Right atrium auricular region (tissue), 2 donors: ENCODE measurements at places on chromosomes 2 and 18.

GRCh38 chr18:45267622-45268021 lies 347.7 kb upstream of the SLC14A2 start:
- DNase-seq: no peak

- no peak for DNase-seq
Measured at GRCh38 chr2:224837558-224837957, 121.4 kb upstream of the CCDC195 start.

- DNase-seq: no peak
Measured at GRCh38 chr2:203867561-203868200, at the start of gene CTLA4. Gene CTLA4 (plus strand): TSS chr2:203867771. CDS start chr2:203867943, 172 bp downstream.

GRCh38 chr2:122236152-122236874 lies 480.9 kb downstream of the TSN start:
- DNase-seq: no peak

- DNase-seq: no peak
Measured at GRCh38 chr2:174009488-174010223, 44.5 kb upstream of the SP3 start.

DNA sequence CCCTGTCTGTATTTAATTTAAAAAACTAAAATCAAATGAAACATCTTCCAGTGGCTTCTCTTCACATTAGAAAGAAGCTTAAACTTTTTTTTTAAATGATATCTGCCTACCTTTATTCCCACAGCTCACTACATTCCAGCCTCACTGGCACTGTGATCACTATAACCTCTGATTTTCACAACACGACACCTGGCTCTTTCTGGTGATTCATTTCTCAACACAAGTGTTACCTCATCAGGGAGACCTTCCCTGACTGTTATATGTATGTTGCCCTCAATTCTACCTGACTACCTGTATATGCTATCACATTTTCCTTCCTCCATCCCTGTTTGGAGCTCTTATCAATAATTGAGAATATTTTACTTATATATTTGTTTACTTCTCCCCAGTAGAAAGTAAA lies 76.6 kb downstream of the BAZ2B start:
- DNase-seq: no peak

DNA sequence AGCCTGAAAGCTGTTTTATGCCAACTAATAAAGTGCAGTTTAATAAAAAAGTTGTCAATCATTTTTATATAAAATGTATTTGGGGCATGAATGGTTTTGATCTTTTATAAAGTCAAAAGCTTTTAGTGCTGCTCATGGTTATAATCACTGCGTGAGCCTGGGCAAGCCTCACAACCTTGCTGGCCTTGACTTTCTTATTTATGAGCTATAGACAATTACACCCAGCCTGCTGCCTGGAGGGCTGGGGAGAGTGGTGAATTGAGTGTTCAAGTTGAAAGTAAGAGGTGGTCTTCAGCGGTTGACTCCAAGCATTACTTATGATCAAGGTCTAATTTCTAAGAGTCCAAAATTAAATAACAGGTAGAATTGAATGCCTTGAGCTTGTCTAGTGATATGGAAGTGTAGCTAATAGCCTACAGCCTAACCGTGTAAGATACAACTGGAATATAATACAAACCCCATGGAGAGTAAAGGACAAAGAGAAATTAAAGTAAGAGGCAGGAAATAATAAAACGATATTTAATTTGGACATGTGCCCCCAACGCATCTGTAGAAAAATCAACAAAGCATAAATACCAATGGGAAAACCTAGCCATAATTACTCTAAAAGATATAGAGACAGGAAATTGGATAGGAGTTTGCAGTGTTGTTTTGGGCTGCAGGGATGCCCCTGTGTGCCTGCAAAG lies 106.0 kb upstream of the CYP1B1 start:
- DNase-seq: no peak

DNA sequence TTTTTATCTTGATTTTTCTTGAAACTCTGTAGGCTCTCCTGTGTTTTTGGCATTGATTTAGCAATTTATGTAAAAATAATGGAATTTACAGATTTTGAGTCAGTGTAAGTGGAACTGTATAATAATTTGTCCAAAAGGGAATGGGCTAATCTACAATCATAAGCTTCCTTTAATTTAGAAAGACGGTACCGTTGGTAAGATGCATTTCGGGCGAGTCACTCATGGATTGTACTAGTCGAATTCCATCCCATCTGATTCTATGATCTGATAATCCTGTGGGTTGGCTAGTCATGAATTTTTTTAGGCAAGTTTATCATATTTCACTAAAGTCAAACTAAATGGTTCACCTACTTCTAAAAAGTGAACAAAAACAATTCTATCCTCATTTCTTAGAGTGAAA lies 133.4 kb downstream of the ZNF407 start:
- no peak for DNase-seq

DNA sequence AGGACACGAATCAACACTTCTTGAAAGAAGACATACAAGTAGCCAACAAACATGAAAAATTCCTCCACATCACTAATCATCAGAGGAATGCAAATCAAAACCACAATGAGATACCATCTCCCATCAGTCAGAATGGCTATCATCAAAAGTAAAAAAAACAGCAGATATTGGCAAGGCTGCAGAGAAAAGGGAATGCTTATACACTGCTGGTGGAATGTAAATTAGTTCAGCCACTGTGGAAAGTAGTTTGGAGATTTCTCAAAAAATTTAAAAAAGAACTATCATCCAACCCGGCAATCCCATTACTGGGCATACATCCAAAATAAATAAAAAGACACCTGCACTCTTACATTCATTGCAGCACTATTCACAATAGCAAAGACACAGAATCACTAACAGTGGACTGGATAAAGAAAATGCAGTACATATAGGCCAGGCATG lies 78.7 kb downstream of the GRB14 start:
- no peak for DNase-seq

- DNase-seq: no peak
Measured at GRCh38 chr18:25279961-25280360, 72.0 kb downstream of the ZNF521 start.

DNA sequence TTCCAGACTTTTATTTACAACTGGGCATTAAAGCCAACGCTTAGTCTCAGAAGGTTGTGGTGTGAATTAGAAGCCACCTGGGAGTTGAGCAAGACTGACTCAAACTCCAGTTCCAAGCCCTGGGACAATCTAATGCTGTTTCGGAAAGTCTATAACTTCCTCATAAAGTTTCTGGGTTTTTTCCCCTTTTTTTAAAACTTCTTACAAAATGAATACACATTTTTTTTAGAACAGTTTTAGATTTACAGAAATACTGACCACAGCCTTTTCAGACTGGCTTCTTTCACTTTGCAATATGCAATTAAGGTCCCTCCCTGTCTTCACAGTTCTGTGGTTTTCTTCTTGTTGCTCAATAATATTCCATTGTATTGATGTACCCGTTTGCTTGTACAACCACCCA lies 115.9 kb upstream of the TWIST2 start:
- DNase-seq: no peak

- no peak for DNase-seq
Measured at GRCh38 chr2:64487256-64488049, 33.5 kb downstream of the LGALSL start.

DNA sequence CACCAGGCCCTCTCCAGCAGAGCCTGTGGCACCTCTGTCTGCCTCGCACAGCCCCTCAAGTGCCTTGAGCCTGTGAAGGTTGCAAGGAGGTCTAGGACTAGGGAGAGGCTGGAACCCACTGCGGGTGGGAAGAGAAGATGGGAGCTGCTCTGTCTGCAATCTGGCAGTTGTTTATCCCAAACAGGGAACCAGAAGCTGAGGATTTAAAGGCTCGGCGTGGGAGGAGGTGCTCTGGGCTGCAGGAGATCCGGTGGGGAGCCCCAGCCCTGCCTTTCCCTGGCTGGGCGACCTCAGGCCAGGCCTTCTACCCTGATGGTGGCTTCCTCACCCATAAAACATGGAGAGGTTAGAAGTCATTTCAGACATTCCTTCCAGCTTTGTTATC lies 174.1 kb downstream of the SMAD7 start:
- DNase-seq: no peak

DNA sequence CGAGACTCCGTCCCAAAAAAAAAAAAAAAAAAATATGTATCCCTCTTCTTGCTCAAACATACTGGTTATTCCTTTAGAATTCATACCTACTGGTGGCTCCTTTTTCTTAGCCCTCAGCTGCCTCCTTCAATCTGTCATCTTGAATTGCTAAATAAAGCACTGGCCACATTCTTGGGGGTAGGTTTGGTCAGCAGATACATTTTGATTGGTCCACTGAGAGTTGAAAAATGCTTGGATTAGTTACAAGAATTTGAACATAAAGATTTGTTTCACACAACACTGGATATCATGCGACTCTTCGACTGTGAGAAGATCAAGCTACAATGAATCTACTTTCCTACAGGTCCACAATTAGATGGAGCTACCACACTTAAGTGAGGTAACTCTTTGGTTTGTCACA lies 906.1 kb upstream of the SLC39A10 start:
- no peak for DNase-seq

DNA sequence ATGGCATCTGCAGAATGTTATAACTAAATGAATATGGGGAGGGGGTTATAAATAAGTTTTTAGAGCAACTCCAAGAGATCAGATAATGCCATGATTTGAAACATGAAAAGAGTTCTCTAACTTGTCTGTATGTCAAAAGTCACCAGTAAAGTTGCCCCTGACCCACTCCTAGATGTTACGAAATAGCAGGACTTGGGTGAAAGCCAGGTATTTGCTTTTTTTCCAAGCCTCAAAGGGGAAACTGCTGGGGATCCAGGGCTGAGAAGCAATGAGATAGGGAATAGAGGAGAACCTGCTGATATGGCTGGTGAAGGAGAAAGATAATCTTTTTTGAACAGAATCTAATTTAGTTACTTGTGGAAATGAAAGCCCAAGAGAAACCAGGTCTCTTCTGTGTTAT lies 191.5 kb upstream of the CDH20 start:
- no peak for DNase-seq

GRCh38 chr2:202116691-202117090 lies 43.6 kb downstream of the KIAA2012 start:
- no peak for DNase-seq

DNA sequence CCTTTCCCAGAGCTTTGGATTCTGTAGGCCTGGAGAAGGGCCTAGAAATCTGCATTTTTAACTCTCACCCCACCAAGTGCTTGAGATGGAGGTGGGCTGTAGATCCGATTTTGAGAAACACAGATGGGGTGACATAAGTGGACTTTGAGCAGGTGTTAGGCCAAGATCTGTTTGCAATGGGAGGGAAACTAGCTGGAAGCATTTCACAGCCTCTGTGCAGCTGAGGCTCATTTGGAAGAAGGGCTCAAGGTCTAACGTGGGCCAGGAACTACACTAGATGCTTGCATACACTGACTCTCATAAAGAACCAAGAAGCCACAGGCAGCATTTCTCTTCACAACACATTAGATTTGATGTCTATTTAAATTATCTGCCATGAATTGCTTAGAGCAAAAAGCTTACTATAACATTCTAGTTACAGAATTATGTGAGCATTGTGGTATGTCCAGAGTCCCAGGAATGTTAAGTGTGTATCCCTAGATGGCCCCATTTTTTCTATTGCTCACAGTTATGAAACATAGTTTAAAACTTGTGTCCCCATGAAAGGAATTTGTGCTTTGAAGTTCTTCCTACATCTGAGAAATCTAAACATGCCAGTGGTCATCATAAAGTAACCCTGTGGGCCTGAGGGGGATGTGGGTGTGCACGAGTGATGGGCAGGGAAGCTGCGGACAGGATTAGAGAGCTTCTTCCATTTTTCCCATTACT lies 77.2 kb downstream of the CD28 start:
- no peak for DNase-seq

GRCh38 chr2:230335864-230336506 lies 9.0 kb downstream of the SP140L start:
- DNase-seq: no peak

DNA sequence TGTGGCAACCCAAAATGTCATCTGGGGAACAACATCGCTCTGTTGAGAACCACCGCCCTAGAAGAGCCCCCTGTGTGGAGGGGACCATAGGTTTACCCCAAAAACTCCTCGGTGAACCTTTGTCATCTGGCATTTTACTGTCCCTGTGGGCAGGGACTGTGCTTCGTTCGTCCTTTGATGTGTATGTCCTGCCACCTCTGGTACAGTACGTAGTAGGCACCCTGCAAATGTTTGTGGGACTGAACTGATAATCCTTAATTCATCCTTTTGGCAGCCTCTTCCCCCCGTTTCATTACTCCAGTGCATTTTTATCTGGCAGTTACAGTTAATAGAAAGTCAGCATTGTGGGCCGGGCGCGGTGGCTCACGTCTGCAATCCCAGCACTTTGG lies 728 bp downstream of the NAPG start:
- no peak for DNase-seq

DNA sequence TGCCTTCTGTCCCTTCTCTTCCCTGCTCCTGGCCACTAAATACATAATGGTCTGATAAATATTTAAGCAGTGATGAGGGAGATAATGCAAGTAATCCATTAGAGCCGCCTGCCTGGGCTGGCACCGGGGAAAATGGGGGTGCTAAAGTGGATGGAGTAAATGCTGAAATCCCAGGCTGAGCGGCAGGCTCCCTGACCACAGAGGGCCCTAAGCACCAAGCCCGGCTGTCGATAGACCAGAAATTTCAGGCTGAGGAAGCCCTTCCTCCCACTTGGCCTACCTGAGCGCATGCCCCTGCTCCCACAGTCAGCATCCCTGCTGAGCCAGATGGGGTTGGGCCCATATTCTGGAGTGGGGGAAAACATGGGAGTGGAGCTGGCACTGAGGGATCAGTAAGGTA lies 197.5 kb upstream of the SKOR2 start:
- no peak for DNase-seq

DNA sequence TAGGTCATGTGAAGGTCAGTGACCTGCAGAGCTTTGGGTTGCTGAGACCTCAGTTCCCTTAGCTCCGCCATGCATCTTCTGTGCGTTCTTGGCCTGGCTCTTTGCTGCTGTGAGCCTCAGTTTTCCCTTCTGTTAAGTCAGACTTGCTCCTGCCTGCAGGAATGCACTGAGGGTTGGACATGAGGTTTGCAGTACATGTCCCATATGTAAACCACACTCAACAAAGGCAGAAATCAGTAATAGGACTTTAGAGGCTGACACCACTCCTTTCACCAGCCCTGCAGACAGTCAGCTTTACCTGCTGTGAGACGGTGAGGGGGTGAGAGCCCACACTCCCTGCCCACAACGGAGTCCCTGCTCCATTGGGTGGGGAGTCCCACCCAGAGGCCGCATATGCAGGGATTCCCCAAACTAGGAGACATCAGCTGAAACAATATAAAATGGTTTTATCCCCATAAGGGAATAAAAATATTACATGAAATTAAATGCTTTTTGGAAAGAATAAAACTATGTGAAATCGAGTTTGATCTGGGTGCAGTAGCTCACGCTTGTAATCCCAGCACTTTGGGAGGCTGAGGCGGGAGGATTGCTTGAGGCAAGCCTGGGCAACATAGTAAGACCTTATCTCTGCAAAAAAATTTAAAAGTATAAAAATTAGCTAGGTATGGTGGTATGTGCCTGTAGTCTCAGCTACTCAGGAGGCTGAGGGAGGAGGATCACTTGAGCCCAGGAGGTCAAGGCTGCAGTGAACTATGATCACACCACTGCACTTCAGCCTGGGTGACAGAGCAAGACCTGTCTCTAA lies 55.1 kb downstream of the MYO7B start:
- no peak for DNase-seq

- DNase-seq: no peak
Measured at GRCh38 chr2:30038419-30038818, 108.4 kb upstream of the YPEL5 start.

GRCh38 chr2:64405581-64406406 lies 48.2 kb upstream of the LGALSL start:
- no peak for DNase-seq
